HepG2 (cell line): ENCODE measurements at places on chromosomes 3 and 15. TPM values are rescaled to one million over a fixed set of nuclear protein-coding genes. Genes with fewer than 3 reads are reported as not detected.

ALG3 gene
- 28.8 and 46.6 TPM in 2 replicates for total RNA-seq

- H3K27me3 ChIP-seq: no peaks in the 10 kb centered on the region; the same call in 2 of the 3 replicates
- DNase-seq: no peak
- H3K27ac ChIP-seq: no peak overlapping the region
- peak overlapping the region; percentile 98 for H3K4me3 ChIP-seq
These were observed 2.4 kb downstream of the PFKFB4 start for GRCh38 chr3:48553886-48554845.

GRCh38 chr3:131602011-131602779 lies 99.4 kb upstream of the MRPL3 start:
- H3K4me3 ChIP-seq: no peak overlapping the region
- no peak overlapping the region for H3K27ac ChIP-seq
- peaks cover 8% of the 10 kb centered on the region; the same call in 1 of the 2 replicates for H3K4me1 ChIP-seq
- no peak for DNase-seq
- no peaks in the 10 kb centered on the region for H3K27me3 ChIP-seq

- no peak overlapping the region for H3K27ac ChIP-seq
- no peak for DNase-seq
- peaks cover 6% of the 10 kb centered on the region for H3K4me1 ChIP-seq
- H3K27me3 ChIP-seq: no peaks in the 10 kb centered on the region
These were observed 29.6 kb upstream of the CEMIP start for GRCh38 chr15:80749589-80749988.

CHRM5 gene
- not detected in 2 replicates for total RNA-seq

DNA sequence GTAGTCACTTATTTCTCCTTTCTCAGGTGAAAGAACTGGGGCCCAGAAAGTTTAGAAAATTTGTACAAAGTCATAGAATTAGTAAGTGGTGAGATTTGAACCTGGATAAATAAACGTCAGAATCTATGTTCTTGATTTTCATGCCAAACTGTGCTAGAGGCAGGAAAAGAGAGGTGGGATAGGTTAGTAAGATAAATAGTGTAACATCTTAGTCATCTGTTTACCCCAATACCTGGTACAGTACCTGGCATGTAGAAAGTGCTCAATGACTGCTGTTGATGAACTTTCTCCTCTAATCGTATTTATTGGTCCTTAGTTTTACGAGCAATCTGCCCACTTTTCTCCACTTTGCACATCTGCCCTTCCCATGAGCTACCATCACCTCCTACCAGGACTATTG lies 124.9 kb downstream of the MITF start:
- H3K27ac ChIP-seq: no peak overlapping the region
- H3K27me3 ChIP-seq: no peaks in the 10 kb centered on the region
- no peak overlapping the region for H3K4me3 ChIP-seq
- DNase-seq: no peak

DNA sequence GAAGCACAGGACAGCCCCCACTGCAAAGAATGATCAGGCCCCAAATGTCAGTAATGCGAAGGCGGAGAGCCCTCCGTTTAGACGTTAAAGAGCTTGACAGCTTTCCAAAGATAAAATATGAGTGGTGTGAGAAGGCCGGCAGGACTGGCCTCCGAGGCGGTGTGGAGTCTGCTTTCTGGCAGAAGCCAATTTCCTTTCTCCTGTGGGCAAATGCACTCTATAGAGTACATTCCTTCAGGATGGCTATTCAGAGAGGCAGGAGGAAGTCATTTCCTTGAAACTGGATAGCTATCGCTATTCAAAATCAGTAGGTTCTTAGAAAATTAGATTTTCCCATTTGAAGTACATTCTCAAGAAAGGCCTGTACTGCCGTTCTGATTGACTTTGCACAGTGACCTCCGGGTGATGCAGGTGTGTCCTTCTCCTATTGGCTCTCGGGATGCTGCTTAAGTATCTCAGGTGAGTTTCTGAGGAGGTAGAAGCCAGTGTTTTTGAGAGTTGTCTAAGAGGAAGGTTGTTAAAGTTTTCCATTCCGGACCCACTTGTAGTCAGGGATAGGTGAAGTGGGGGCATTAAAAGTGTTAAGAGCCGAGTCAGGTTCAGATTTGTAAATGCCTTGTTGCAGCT lies 72.8 kb upstream of the MYZAP start:
- DNase-seq: no peak
- no peaks in the 10 kb centered on the region for H3K27me3 ChIP-seq
- no peak overlapping the region for H3K4me3 ChIP-seq
- H3K27ac ChIP-seq: no peak overlapping the region
- peaks cover 20% of the 10 kb centered on the region for H3K36me3 ChIP-seq

ENTPD3 gene
- not detected in 2 replicates for total RNA-seq

GPR156 gene
- not detected in 2 replicates for total RNA-seq

- H3K4me1 ChIP-seq: peaks cover 18% of the 10 kb centered on the region
- H3K27me3 ChIP-seq: no peaks in the 10 kb centered on the region; the same call in 1 of the 2 replicates
- peak; percentile 5 for DNase-seq
- H3K27ac ChIP-seq: no peak overlapping the region
- no peak overlapping the region for H3K4me3 ChIP-seq
These were observed 155.6 kb upstream of the GOLIM4 start for GRCh38 chr3:168251371-168251770.

ZNF445 gene
- 10.3 and 11.8 TPM in 2 replicates for total RNA-seq

DNA sequence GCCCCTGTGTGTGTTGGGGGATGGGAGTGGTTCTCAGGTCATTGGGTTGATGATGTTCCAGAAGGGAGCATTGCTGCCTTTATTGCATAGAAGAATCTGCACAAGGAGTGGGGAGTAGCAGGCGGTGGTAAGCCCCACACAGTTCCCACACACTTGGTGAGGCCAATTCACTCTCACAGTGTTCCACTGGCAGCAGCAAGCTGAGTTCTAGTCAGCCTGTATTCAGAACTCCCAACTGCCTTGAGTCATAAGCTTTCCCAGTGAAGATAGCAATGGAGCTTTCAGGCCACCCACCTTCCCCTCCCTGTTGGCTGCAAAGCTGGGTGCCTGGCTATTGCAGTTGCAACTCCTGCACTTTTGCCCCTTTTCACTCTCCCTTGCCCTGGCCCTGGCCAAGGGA lies 181.1 kb upstream of the RBMS3 start:
- no peaks in the 10 kb centered on the region for H3K27me3 ChIP-seq
- DNase-seq: no peak
- H3K4me3 ChIP-seq: no peak overlapping the region

MINDY2 gene
- 12.6 and 15.6 TPM in 2 replicates for total RNA-seq

DNA sequence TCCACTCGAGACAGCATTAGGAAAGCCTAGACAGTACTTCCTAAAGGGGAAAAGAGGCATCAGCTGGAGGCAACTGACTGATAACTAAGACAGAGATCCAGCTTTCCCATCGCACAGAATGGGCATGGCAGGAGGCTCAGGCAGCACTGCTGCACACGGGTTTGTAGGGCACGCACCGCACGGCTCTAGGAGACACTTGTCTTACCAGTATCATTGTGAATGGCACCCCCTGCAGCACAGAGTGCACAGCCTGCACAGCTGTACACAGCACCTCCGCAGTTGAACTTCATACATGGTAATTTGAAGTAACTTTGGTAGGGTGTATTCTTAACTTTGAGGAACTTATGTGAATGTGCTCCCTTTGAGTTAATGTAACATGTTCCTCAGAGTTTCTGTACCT lies 281.6 kb downstream of the PLCL2 start:
- H3K4me3 ChIP-seq: no peak overlapping the region
- no peak overlapping the region for H3K27ac ChIP-seq
- no peak for DNase-seq
- peaks cover 12% of the 10 kb centered on the region for H3K36me3 ChIP-seq

FOXL2 gene
- total RNA-seq: not detected in 2 replicates

GRCh38 chr3:159843840-159844730 lies 144.6 kb upstream of the IL12A start:
- H3K36me3 ChIP-seq: no peaks in the 10 kb centered on the region
- no peak overlapping the region for H3K27ac ChIP-seq
- peaks cover 6% of the 10 kb centered on the region for H3K4me1 ChIP-seq
- DNase-seq: no peak

- H3K27ac ChIP-seq: no peak overlapping the region
- no peaks in the 10 kb centered on the region for H3K36me3 ChIP-seq
- H3K27me3 ChIP-seq: no peaks in the 10 kb centered on the region
These were observed 6.7 kb downstream of the EPHA3 start for GRCh38 chr3:89113893-89114840.

GRCh38 chr3:52715714-52716305 lies 9.9 kb downstream of the SPCS1 start:
- no peak overlapping the region for H3K4me3 ChIP-seq
- H3K27ac ChIP-seq: no peak overlapping the region

GRCh38 chr3:190677001-190677400 lies 163.1 kb downstream of the IL1RAP start:
- H3K36me3 ChIP-seq: no peaks in the 10 kb centered on the region
- no peak for DNase-seq
- no peak overlapping the region for H3K27ac ChIP-seq
- no peaks in the 10 kb centered on the region for H3K27me3 ChIP-seq

- H3K27ac ChIP-seq: no peak overlapping the region
- no peaks in the 10 kb centered on the region for H3K36me3 ChIP-seq
- H3K4me1 ChIP-seq: peaks cover 22% of the 10 kb centered on the region
- no peak overlapping the region for H3K4me3 ChIP-seq
- no peak for DNase-seq
- no peaks in the 10 kb centered on the region; the same call in 1 of the 2 replicates for H3K27me3 ChIP-seq
These were observed 91.1 kb upstream of the TPM1 start for GRCh38 chr15:62951481-62951880.

TMEM202 gene
- not detected in 2 replicates for total RNA-seq

GRCh38 chr15:61032600-61033286 lies 196.4 kb downstream of the RORA start:
- H3K4me3 ChIP-seq: no peak overlapping the region
- H3K27ac ChIP-seq: no peak overlapping the region
- H3K4me1 ChIP-seq: no peaks in the 10 kb centered on the region
- H3K27me3 ChIP-seq: no peaks in the 10 kb centered on the region; the same call in 2 of the 3 replicates
- no peaks in the 10 kb centered on the region for H3K36me3 ChIP-seq

DNA sequence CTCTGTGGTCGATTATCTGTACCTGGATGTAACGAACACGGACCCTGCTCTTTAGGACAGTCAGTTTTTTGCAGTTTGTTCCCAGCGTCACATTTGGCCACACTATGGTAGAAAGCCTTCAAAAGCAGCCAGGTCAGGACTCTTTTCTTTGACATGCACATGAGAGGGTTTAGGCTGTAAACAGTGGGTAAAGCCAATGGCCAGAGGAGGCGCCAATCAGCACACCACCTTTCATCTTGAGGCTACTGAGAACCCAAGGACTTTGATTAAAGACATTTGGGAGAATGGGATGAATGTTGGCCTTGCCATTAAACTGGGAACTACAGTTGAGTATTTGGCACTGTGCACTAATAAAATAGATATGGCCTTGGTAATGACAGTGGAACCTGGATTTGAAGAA lies 225.9 kb downstream of the OXSM start:
- H3K36me3 ChIP-seq: no peaks in the 10 kb centered on the region
- H3K4me1 ChIP-seq: no peaks in the 10 kb centered on the region
- H3K27ac ChIP-seq: no peak overlapping the region
- no peak for DNase-seq
- no peaks in the 10 kb centered on the region; the same call in 1 of the 2 replicates for H3K27me3 ChIP-seq

EOMES gene
- total RNA-seq: 0.11 and 0.28 TPM in 2 replicates

DNA sequence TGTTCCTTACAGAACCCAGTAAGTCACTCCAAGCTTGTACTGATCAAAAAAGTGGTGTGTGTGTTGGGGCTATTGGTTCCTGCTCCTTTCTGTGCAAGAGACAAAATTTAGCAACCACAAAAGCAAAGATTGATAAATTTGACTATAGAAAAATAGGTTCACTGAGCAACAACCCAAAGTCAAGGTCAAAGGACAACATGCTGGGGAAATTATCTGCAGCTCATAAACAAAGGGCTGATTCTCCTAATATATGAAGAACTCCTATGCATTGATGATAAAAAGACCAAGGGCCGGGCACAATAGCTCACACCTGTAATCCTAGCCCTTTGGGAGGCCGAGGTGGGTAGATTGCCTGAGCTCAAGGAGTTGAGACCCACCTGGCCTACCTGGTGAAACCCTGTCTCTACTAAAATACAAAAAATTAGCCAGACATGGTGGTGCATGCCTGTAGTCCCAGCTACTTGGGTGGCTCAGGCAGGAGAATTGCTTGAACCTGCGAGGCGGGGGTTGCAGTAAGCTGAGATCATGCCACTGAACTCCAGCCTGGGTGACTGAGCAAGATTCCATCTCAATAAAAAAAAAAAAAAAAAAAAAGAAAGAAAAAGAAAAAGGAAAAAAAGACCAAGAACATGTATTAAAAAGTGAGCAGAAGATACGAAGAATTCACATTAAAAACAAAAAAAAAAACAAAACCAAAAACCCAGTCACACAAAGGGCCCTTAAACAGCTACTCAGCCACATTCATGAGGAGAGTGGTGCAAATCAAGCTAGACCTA lies 29.8 kb downstream of the PPCDC start:
- no peak overlapping the region for H3K4me3 ChIP-seq
- peaks cover 67% of the 10 kb centered on the region for H3K4me1 ChIP-seq
- peak overlapping the region; percentile 38 for H3K27ac ChIP-seq
- H3K36me3 ChIP-seq: peaks cover 3% of the 10 kb centered on the region
- peak; percentile 58 for DNase-seq

DNA sequence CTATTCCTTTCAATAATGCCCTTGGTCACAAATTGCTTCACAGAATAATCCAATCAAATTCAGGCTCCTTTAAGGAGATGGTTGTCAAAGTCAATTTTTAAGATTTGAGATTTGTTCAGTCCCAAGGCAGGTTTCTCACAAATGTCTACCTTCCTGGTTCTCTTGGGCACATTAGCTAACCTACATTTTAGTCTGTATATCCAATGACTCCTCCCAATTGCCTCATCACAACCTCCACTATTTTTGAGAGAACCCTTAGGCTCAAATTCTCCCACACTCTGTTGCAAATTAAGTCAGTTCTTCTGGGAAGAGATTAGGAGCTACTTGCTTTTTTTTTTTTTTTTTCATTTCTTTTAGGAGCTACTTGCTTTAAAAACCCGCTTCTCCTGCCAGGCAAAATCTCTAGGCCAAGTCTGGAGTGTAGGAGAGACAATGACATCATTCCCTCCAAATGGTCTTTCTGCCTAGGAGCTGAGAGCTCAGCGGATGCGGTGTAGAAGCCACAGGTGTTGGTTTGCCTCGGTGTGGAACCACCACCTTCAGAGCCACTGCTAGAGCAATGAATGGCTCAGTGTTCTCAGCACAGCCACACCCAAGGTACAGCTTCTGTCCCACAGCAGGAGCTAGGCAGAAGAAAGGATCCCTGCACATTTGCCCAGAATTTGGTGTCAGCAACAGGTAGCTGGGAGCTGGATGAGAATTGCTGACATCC lies 10.0 kb upstream of the INO80 start:
- H3K36me3 ChIP-seq: no peaks in the 10 kb centered on the region
- H3K4me3 ChIP-seq: no peak overlapping the region
- H3K4me1 ChIP-seq: peaks cover 73% of the 10 kb centered on the region
- H3K27ac ChIP-seq: peak overlapping the region; percentile 50
- DNase-seq: peak; percentile 31

DOCK3 gene
- not detected in 2 replicates for total RNA-seq

DNA sequence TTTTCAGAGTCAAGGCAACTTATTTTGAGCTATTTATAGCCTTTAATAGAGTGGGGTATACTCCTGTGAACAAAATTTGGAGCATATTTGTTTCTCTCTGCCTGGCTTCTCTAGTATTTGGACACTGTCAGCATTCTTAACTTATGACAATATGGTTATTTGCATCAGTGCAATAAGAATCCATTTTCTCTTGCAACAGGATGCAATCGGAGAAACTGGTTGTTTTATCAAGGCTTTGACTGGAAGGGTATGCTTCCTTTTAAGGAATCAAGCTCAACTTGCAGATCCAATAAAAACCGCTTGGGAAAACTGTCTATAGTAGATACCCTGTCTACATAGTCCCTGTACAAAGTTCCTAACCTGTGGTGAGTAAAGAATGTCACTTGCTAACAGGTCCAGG lies 106.7 kb downstream of the DPH6 start:
- DNase-seq: no peak
- no peaks in the 10 kb centered on the region for H3K4me1 ChIP-seq
- H3K4me3 ChIP-seq: no peak overlapping the region
